ENCODE measurements at places on chromosomes 1 and 21.
A peak's percentile ranks its signal among the peaks of the same experiment; 100 is the strongest.

DNA sequence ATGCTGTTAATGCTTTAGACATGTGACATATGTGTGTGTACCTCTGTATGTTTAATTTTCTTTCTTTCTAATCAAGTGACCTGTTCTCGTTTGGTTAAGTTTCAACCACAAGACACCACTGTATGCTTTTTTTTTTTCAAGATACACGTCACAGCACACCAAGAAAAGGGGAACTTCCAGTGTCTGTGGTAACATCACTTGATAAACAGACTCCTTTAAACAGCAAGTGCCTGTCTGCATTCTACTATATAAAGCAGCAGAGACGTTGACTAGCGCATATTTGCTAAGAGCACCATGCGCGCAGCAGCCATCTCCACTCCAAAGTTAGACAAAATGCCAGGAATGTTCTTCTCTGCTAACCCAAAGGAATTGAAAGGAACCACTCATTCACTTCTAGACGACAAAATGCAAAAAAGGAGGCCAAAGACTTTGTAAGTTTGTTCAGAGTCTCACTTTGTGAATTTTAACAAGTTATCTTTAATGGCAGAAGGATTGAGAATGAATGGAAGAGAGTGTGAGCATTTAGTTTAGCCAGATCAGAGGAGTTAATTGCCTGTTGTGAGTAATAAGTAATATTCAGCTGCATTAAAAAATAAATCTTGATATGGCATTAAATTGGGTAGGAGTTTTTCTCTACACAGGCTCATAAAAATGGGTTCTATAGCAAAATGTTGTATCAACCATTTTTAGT lies at the start of gene RGS1:
RGS1 (plus strand) TSS at position 275 of the 691 bp plus-strand sequence; CDS start at position 295, 20 bp downstream.
- no peak for DNase-seq

GRCh38 chr1:96845464-96845863 lies 123.9 kb downstream of the PTBP2 start:
- no peak for DNase-seq

- no peak for DNase-seq
These were observed 17.5 kb upstream of the CLDN8 start for GRCh38 chr21:30233228-30234020.

DNA sequence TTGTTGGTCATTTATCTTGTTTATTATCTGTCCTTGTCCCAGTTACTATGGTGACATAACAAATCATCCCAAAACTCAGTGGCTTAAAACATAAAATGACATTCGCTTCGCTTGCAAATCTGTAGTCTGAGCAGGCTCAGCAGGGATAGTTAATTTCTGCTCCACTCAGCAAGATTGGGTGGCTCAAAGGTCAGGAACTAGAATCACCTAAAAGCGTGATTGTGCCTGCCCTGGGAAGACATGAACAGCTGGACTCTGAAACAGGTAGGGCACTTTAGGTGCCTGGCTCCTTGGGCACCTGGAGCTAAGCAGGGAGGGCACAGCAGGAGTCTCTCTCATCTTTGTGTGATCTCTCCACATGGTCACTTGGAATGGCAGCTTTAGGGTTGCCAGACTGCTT lies 14.7 kb upstream of the TRAF3IP3 start:
- no peak for DNase-seq

DNA sequence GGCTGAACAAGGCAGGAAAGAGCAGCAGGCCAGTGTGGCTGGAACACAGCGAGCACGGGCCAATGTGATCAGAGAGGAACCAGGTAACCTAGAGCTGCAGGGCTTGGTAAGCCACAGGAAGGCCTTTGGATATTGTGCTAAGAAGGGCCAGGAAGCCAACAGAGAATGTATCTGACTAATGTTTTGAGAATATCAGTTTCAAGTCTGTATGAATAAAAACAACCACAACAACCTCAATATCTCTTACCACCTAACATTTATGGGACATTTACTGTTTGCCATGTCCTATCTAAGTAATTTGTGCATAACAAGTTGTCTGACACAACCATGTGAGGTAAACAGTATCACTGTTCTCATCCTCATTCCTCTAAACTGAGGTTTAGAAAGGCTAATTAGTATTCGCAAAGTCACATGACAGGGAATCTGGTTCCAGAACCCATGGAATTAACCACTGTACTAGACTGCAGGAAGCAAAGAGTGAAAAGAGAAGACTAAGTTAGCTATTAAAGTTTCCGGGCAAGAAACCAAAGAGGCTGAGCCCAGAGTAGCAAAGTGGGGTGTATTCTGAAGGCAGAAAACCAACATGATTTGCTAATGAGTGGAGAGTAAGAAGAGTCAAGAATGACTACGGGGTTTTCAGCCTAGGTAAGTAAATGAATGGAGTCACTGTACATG lies 38.9 kb downstream of the SPRTN start:
- no peak for DNase-seq

DNA sequence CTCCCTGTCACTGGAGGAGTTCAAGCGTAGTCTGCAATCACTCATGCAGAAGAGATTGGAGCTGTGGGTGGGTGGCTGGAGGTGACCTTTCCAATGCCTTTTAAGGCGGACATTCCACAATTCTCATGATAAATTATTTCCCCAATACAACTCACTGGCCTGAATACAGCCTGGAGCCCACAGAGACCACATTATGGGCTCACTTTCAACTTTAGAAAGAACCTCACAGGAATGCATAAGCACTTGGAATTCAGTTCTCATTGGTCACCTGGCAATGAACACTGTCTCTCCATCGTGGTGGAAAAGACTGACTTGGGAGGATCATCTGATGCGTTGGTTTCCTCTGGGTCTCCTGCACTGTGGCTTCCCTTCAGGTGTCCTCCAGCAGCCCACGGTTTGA lies 151.8 kb upstream of the KCND3 start:
- DNase-seq: no peak

- no peak for DNase-seq
These were observed 350.8 kb downstream of the DSCAM start for GRCh38 chr21:40496116-40496515.

DNA sequence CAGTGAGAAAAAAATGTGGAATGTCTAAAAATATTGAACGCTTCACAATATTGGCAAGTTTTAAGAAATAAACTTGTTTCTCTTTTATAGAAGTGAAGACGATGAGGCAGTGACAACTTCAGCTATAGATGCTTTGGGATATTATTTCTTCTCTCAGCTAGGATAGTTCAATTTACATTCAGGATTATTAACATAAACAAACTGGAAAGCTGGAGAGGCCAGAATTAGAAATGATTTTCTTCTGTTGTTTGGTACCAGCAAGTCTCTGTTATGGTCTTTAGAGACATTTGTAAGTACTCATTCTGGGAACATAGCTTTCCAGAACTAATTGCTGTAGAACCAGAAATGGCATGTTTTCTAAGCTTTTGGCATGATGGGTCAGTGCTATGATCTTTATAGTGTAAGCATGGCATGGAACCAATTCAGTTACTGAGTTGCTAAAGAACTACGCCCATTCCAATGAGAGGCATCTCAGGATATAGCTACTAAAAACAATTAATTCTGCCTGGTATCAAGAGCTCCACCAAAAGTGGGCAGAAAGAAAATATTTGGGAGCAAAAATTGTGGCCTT lies 599.5 kb upstream of the B3GALT2 start:
- DNase-seq: no peak

- no peak for DNase-seq
These were observed 128.0 kb downstream of the CDC42BPA start for GRCh38 chr1:227190321-227190720.

GRCh38 chr1:165773324-165773965 lies 4.8 kb upstream of the TMCO1 start:
- no peak for DNase-seq

DNA sequence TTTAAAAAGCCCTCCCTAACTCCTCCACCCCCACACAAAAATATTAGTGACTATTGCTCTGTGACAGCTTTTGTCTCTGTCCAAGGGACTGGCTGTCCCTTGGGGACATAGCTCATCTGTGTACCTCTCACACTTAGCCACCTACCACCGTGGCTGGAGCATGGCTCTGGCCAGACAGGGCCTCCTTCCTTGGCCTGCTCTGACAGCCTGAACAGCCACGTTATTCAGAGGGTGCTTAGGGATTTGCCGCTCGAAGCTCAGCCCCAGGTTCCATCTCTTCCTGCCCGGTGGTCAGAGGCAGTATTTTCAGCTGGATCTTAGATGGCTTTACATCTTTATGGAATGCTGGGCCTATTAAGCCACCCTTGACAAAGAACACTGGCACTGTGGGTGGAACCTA lies 6.1 kb upstream of the CELSR2 start:
- no peak for DNase-seq

- no peak for DNase-seq
These were observed 173.0 kb upstream of the AJAP1 start for GRCh38 chr1:4481451-4481850.

GRCh38 chr1:16321176-16321867 lies 31.0 kb downstream of the FBXO42 start:
- peak; percentile 78 for DNase-seq

GRCh38 chr1:11701551-11701961 lies 10.0 kb downstream of the DRAXIN start:
- DNase-seq: no peak

DNA sequence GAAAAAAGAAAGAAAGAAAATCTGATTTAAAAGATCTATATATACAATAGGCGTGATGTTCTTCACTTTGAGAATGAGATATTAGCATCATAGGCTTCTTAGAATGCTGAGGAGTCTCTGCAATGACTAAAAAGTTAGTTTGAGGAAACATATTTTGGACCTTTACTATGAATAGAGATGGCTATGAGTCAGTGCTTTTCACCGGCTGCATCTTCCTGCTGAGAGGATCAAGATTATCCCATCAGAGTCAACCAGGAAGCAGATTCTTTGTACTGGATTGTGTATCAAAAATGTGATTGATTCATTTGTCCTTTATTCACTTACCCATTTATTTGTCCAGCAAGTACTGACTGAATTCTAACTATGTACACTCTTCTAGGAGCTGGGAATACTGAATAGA lies 144.2 kb downstream of the KCNK2 start:
- DNase-seq: no peak

- no peak for DNase-seq
These were observed 32.4 kb upstream of the DUSP23 start for GRCh38 chr1:159748370-159748769.

GRCh38 chr1:212979340-212980122 lies 29.2 kb downstream of the VASH2 start:
- no peak for DNase-seq

- peak; percentile 5 for DNase-seq
These were observed 115.5 kb upstream of the NCAM2 start for GRCh38 chr21:20882462-20883407.

DNA sequence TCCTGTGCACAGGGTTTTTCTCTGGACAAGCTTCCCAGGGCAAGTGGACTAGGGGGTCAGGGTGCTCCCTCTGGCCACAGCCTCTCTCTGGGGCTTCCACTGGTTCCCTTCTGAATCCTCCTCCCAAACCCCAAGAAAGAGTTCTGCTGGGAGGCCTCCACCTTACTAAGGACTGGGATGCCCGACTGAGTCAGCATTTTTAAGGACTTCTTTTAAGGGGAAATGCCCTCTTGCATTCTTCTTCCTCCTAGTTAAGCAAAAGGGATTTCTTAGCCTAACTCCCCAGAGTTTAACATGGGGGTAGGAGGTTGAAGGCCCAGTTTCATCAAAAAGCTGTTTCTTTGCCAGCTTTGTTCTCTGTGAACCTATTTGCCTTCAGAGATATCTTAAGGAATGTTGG lies 99.7 kb upstream of the KRTAP19-8 start:
- no peak for DNase-seq

DNA sequence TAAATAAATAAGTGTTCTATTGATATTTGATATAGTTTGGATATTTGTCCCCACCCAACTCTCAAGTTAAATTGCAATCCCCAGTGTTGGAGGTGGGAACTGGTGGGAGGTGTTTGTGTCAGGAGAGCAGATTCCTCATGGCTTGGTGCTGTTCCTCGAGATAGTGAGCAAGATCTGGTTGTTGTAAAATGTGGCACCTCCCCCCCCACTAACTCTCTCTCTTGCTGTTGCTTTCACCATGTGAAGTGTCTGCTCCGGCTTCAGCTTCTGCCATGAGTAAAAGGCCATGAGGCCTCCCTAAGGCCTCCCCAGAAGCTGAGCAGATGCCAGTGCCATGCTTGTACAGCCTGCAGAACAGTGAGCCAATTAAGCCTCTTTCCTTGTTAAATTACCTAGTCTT lies 20.8 kb downstream of the FRRS1 start:
- no peak for DNase-seq

DNA sequence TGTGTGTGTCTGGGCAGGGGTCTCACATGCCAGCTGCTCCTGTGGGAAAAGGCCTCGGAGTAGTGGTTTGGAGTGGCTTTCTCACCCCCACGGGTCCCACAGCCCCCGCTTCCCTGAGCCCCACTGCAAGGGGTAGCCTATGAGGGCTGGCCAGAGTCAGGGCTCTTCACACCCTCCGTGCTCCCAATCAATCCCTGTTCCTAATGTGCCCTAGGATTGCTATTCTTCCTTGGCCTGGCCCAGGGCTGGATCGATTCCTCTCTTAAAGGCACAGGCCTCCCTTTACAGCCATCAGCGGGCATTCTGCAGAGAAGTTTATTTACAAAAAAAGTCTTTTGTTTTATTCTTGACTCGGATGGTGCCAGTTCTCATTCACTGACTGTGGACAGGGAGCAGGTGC lies 19.3 kb upstream of the ACTL8 start:
- DNase-seq: no peak

DNA sequence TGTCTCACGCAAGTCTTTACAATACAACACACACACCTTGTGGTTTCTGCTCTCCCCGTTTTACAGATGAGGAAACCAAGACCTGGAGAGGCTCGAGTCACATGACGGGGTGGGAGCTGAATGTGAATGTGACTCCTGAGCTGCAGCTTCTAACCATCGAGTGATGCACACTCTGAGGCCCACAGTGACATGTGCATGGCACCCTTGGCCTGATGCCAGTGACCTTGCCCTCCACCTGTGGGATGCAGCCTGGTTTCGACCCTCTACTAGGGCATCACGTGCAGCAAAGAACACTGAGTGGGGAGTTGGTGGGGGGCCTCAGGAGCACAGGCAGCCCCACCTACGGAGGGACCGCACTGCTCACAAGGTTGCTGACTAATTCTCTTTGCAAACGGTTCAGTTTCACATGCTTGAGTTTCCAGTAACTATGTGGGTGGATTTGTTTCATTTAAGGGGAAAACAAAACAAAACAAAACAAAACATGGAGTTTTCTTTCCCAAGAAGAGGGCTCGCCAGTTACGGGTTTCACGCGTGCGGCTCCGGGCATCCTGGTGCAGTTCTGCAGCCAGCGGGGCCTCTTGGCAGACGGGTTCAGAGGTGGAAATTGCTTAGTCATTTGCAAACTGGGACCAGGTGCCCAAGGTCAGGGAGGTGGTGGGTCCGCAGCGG lies 22.9 kb downstream of the SPSB1 start:
- no peak for DNase-seq

- no peak for DNase-seq
These were observed 13.1 kb downstream of the VPS26C start for GRCh38 chr21:37253991-37254390.

DNA sequence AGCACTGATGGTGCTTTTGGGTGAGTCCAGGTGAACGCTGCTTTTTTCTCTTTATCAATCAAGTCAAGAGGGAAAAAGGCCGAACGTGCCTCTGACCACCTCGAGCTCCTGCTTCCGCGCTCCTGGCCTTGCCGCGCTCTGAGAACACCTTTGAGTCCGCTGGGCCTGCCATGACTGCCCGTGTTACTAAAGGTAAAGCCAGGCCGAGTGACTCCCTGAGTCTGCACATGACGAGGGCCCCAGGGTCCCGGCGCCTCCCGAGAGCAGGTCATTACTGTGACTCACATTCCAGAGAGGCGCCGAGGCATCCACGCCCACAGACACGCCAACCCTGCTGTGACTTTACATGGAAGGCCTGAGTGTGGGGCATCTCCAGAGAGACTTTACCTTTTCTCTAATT lies 11.1 kb downstream of the POFUT2 start:
- no peak for DNase-seq
